A673 (cell line): ENCODE measurements at places on chromosomes 16 and 17.

- no peak for DNase-seq
Measured at GRCh38 chr16:79326549-79326948, 274.0 kb downstream of the MAF start.

DNA sequence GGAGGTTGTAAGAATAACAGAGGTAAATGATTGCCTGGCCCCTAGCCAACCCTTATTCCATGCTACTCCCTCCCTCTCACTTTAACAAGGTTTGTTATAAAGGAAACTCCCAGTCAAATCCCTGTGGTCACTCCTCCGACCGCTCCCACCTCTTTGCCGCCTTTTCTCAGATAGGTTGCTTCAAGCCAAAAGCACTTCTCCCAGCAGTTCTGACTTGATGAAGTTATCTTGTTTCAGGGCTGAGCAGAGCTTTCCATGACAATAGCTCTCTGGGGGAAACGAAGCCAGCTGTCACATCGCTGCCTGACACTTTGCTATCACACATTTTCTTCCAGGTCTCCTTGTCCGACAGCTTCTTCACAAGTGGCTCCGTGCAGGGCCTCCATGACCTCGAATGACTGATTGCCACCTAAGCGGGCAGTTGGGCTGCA, 278.6 kb downstream of the HAPSTR1 start:
- no peak for DNase-seq

GRCh38 chr16:53576904-53577303, 73.9 kb upstream of the AKTIP start:
- DNase-seq = no peak

DNA sequence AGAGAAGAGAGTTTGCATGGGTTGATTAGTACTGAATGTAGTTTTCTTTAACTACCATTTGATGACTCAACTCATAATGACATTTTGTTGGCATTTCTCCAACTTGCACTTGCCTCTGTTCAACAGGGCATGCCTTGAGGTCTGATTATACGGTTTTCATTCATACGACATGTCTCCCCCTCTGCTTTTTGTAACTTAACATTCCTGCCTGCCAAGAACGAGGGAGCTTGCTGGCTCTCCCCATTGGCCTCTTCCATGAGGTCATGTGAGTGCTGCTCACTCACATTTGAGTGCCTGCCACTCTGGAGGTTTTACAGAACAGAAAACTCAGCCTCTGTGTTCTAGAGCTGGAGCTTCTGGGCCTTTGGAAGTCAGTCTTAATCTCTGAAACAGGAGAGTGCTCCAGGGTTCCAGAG, 19.7 kb downstream of the MAP2K6 start:
- DNase-seq = peak; percentile 91

GRCh38 chr16:87733190-87733589, 32.6 kb downstream of the KLHDC4 start:
- no peak for DNase-seq

GRCh38 chr17:27748360-27748825, 51.9 kb downstream of the NOS2 start:
- no peak for DNase-seq

DNA sequence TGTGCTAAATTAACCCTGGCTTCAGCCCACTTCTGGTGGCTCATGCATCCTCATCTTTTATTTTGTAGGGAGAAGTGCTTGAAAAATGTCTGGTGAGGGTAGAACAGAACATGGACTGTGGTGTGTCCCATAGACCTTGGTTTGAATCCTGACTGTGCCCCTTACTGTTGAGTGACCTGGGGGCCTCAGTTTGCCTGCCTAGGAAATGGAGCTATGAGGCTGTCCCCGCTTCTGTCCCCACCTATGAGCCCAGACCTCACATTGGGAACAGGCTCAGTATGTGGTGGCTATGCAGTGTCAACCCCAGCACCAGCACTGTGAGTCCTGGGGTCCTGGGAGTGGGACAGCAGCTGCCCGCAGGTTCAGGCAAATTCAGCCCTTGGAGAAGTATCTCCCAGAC, 186.3 kb upstream of the GSE1 start:
- no peak for DNase-seq

GRCh38 chr16:55508941-55509931, at the start of gene LPCAT2:
LPCAT2 (plus strand) TSS chr16:55509072; CDS start chr16:55509182, 110 bp downstream.
- peak; percentile 92 for DNase-seq

DNA sequence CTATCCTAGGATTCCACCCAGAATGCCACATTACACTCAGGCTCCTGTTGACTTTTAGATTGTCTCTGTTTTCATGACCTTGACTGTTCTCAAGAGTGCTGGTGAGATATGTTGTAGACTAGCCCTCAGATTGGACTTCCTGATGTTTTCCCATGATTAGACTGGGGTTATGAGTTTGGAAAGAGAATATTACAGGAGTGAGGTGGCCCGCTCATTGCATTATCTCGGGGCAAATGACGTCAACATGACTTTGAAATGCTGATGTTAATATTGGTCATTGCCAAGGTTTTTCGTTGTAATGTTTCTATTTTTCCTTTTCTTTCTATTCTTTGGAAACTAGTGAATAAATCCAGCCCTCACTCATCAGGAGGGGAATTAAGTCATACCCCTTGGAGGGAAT, 355.7 kb upstream of the MON1B start:
- DNase-seq = no peak

DNA sequence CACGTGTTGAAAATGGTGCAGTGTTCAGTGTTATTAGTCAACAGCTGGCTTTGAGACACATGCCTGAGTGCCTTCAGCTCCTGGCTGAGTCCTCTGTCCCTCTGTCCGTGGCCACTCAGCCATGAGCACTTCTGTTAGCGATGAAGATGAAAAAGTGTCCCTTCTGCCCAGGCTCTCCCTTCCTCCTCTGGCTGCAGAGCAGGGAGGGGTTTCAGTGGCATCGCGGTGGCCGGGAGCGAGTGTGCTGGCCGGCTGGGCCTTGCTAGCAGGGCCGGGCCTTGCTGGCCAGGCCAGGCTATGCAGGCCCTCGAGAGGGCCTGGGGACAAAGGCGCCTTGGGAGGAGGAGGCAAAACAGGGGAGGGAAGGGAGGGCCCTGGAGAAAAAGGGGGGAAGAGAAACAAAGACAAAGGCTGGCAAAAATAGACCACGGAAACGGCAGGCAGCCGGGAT, 47.7 kb downstream of the CMIP start:
- no peak for DNase-seq

- peak; percentile 82 for DNase-seq
Measured at GRCh38 chr16:87956365-87957231, 5.4 kb downstream of the BANP start.

GRCh38 chr17:82247856-82248671, 19.2 kb downstream of the SLC16A3 start:
- DNase-seq = peak; percentile 46

DNA sequence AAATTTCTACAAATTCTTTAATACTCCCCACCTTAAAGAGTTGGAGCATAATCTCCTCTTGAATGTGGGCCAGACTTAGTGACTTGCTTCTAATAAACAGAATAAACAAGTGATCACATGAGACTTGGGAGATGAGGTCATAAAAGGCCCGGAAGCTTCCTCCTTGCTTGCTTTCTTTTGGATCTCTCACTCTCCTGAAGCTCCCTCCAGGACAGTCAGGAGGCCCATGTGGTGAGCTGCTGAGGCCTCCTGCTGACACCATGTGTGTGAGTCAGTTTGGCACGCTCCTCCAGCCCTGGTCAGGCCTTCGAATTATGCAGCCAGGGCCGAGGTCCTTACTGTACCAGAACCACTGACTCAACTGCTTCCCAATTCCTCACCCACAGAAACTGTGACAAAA, 53.2 kb downstream of the NDEL1 start:
- DNase-seq = peak; percentile 25

DNA sequence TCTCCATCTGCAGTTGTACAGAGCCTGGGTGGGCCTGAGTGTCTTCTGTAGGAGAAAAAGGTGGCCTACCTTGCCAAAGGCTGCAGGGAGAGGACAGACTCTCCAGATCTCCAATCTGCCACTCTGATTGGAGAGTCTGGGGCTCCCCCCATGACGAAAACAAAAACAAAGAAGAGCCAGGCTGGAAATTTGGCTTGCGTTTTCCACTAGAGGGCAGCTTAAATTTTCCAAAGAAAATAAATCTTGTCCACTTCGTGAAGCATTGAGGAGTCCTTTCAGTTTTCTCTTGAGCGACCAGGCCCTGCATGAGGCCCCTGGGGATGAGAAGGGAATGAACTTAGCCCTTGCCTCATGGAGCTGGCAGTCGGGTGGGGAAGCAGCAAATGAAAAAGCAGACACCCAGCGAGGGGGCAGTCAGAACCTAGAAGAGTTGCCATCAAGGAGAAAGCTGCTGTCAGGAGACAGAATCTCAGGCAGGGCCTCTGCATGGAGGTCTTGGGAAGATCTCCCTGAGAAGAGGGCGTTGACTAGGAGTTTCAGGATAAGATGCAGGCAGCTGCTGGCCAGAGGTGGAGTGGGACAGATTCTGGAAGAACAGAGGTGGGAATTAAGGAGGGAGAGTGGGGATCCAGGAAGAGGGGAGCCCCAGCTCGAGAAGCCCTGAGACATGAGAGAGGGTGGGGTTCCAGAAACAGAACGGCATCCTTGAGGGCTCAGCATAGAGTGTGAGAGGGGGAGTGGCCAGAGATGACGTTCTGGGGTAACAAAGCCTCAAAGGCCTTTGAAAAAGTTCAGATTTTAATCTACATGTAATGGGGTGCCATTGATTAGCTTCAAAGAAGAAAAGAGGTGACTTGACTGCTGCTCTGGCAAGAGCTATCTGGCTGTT, 8.4 kb upstream of the SHCBP1 start:
- DNase-seq = peak; percentile 73

DNA sequence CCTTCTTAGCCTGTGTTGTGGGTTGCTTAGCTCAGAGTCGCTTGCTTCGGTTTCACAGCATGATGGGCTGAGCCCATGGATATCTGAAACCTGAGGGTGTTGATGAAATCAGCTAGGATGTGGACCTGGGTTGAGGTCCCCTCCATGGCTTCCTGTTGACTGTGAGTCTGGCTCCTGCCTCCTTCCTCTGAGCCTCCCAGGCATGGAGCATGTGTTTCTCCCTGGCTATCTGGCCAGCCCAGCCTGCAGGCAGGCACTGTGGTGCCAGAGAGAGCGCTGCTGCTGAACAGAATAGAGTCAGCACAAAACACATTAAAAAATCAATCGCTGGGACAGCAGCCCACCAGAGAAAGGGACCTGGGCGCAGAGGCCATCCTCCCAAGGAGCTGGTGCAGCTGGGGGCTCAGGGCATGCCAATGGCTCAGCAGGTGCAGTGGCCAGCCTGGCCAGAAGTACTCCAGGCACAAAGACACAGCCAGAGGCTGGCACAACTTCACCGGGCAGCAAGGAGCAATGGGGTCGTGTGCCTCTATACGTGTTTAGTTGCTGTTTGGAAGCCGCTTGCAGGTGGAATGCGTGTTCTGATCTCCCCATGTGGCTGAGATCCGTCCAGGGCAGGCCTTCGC, 28.3 kb upstream of the GPRC5C start:
- no peak for DNase-seq

DNA sequence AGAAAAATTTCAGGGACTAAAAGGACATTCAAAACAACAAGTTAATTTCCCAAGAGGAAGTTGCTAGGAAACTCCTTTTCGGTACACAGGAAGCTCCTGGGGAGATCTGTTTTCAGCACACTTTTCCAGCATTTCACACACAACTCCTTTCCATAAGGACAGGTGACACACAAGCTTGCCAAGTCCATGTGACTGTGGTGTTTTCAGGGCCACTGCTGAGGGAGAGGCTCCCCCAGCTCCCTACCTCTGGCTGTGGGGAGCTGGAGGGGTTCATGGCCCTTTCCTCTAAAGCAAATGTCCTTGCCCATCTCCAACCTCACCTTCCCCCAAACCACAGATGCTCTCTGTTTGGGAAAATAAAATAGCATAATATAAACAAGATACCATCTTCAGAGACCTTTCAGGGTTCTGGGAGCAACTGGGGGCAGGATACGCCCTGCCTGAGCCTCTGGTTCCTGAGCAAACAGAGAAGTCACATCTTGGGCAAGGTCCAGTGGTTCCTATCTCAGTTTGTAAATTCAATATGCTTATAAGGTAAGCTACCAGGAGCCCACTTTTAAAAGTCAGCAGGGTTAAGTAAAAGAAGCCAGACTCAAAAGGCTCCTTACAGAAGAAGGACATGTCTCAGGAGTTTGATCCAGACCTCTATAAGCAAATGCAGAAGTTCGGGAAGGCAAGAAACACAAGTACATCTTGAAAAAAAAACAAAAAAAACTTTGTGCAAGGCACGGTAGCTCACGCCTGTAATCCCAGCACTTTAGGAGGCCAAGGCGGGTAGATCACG, 3.0 kb downstream of the PDZD9 start:
- DNase-seq = peak; percentile 32

GRCh38 chr17:6930749-6931148, 65.1 kb upstream of the ALOX12 start:
- no peak for DNase-seq

GRCh38 chr17:32849879-32850278, 27.0 kb downstream of the MYO1D start:
- DNase-seq = no peak

- peak; percentile 35 for DNase-seq
Measured at GRCh38 chr16:82368041-82368440, 198.0 kb upstream of the MPHOSPH6 start.

- no peak for DNase-seq
Measured at GRCh38 chr17:40922239-40922638, 15.2 kb downstream of the KRT23 start.

DNA sequence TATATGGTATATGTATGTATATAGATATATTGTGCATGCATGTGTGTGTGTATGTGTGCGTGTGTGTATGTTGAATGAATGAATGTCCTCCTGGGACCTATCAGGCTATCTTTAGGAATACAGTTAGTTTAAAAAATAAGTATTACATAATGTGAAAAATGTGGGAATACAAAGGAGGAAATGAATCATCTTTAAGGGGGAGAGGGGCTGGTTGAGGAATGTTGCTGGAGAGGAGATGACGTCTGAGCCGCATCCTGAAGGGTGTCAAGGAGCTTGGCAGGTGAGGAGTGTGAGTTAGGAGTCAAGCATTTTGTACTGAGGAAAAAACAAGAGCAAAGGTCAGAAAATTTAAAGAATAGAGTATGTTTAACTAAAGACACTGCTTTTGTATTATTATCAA, 62.4 kb upstream of the NLK start:
- peak; percentile 48 for DNase-seq

- DNase-seq = no peak
Measured at GRCh38 chr16:30063278-30063892, 2.2 kb upstream of the ALDOA start.

- DNase-seq = no peak
Measured at GRCh38 chr17:40497695-40498094, 3.7 kb downstream of the TNS4 start.

- no peak for DNase-seq
Measured at GRCh38 chr17:10633738-10634379, 23.2 kb downstream of the MYH3 start.

GRCh38 chr16:11557801-11558200, 28.9 kb downstream of the LITAF start:
- DNase-seq = no peak

GRCh38 chr16:1133271-1133670, 19.6 kb upstream of the CACNA1H start:
- no peak for DNase-seq

DNA sequence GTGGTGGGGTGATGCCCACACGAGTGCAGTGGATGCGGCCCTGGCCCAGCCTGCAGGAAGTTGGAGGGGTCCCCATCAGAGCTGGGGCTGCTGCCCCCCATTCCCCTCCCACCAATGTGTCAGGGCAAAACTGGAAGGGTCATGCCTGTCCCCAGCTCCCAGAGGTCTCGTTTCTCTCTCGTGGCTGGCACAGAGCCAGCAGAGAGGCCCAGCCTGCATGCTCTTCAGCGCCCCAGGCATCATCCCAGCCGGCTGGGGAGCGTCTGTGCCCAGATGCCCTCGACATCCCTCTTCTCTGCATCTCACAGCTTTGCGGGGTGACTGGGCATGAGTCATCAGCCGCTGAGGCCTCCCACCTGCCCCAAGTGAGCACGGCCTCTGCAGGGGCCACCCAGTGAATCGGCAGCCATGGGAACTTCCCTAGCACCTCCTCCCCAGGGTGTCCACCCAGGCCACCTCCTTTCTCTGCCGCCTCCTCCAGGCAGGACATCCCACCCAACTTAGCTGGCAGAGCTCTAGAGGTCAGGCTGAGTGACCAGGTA, 9.8 kb upstream of the CSNK1D start:
- DNase-seq = peak; percentile 45
